ENCODE measurements at places on chromosomes 3 and 15. TPM values are rescaled to one million over a fixed set of nuclear protein-coding genes. Genes with fewer than 3 reads are reported as not detected.

DNA sequence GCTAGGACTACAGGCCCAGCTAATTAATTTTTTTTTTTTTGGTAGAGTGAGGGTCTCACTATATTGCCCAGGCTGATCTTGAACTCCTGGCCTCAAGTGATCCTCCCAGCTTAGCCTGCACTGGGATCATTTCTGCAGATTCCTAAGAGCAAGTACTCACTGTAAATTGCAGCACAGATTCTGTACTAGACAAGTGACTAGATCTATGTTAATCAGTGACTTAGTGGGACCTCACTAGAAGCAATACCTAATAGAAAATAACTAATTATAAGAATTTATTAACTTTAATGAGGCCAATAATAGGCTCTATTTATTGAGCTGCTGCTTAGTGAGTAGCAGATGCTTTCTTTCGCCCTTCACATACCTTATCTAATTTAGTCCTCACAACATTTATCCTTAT lies 10.6 kb upstream of the UTS2B start:
- no peak for DNase-seq

- DNase-seq, result no peak
Observed at GRCh38 chr3:98786364-98787006, 23.3 kb downstream of the ST3GAL6 start.

DNA sequence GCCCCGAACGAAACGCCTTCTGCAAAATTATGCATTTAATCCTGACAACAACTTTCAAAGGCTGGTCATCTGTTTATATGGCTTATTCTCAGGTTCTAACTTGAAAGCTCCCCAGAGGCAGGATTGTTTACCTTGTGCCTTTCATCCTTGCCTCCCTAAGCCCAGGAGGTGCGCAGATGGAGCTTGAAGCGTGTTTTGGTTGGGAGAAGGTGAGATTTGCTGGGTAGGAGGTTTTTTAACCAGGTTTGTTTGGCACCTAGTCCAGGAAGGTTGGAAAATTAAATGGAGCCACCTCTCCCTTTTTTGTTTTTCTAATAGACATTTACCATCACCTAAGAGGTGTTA lies 675 bp downstream of the TSEN2 start:
- no peak for DNase-seq

GRCh38 chr3:49492969-49493368 lies 22.9 kb downstream of the DAG1 start:
- no peak for DNase-seq

- DNase-seq, result no peak
Observed at GRCh38 chr3:58271901-58272501, 34.0 kb upstream of the RPP14 start.

DNA sequence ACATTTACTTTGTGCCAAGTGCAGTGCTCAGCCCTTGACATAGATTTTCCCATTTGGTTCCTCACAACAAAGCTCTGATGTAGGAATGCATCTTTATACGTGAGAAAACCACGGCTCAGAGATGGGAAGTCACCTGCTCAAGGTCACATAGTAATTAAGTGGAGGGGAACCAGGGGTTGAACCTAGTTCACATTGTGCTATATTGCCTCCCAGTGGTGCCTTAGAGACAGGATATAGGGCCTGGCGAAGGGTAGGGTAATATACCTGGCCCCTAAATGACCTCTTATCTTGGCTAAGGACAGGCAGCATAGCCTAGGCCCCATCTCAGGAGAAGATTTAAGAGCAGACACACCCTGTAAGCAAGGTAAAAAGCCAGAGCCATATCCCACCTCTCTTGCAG lies 71.5 kb downstream of the FOXP1 start:
- no peak for DNase-seq

DNA sequence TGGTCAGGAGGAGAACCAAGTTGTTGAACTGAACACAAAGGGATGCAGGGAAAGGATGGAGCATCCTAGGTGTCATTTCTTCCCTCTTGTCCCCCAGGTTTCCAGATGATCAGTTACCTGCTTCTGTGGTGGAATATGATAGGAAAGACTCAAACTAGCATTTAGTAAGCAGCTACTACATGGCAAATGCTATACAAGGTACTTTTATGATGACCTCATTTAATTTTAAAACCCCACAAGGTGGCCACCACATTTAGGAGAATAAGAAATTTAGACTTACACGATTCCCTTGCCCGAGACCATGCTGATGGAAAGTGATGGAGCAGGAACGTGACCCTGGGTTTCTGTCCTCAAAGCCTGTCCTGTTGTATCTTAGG lies 40.9 kb downstream of the CCR4 start:
- no peak for DNase-seq

GRCh38 chr15:77019521-77020331 lies 24.8 kb downstream of the PSTPIP1 start:
- DNase-seq, result no peak

DNA sequence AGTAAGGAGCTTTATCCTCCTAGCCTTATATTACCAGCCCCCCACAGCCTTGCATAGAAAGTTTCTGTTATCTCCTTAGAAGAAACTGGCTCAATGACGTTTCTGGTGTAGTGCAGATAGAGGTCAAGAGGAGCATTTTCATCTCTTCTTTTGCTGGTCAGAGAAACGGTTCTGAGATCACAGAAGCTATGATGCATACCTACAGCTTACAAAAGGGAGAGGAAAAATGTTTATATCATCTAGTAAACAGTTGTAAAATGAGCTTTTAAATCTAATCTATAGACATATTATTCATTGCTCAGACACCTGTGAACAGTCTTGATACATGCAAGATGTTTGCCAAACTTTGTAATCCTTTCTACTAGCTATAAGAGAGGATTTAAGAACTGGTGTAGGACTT lies 68.0 kb downstream of the GMPS start:
- no peak for DNase-seq

DNA sequence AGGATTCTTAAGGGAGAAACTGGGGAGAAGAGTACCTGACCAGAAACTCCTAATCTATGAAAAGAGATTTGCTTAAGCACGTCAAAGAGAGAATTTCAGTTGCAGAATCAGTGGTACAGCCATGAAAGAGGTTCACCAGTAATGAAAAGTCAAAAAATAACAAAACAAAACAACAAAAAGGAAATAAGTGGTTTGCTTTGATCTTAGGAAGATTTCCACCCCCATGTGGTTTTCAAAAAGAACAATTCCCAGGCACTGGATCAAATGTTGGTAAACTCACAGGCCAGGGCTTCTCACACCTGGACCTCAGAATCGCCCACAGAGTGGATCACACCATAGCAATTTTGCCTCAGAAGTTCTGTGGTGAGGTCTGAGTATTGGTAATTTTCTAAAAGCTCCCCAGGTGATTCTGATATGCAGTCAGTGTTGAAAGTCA lies 67.5 kb downstream of the TMEM39A start:
- no peak for DNase-seq

The SETD5 gene
- 101 TPM for total RNA-seq

The GP9 gene
- total RNA-seq, result not detected

The DTX3L gene
- total RNA-seq, result 22.8 TPM

The GMPPB gene
- total RNA-seq, result 29.6 TPM

Measured in posterior vena cava (tissue), 2 donors.